ENCODE measurements at places on chromosomes 16 and 17.

GRCh38 chr16:56780646-56781045, 50.7 kb downstream of the NUP93 start:
- DNase-seq, result no peak

GRCh38 chr16:66996983-66997358, 8.6 kb downstream of the CES4A start:
- DNase-seq, result no peak

GRCh38 chr16:86895606-86896005, 317.3 kb downstream of the FOXL1 start:
- no peak for DNase-seq

GRCh38 chr17:49779739-49780231, 8.7 kb upstream of the KAT7 start:
- peak; percentile 86 for DNase-seq

DNA sequence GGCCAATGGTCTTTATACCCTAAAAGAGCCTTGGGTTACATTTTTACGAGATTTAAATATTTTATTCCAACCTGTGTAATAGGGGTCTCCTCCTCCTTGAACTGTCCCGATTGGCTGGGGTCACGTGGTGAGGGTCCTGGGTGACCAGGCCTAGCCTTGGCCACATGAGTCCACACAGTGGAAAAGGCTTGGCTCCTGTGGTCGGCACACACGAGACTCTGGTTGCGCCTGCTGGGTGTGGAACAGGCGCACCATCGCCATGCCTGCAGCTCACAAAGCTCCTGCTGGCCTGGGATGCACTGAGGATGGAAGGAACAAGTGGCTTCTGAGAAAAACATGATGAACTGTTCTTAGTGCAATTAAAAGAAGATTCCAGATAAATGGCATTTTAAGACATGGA, 103.9 kb upstream of the ZNF750 start:
- no peak for DNase-seq
